ENCODE measurements at places on chromosomes 2 and 18.

DNA sequence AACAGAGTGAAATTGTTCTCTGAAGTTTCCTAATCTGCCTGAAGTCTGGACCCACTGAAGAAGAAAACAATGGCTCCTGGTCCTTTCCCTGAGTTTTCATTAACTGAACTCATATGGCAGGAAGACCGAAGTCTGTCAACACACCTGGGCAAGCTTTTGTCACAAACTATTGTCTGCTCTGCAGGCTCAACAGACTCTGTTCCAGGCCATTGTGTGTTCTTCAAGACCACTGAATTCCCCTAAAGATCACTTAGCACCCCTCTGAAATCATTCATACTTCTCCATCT lies 6.6 kb upstream of the TMEM37 start:
- no peak for DNase-seq
- H3K4me1 ChIP-seq, result peaks cover 6% of the 10 kb centered on the region
- peaks cover 14% of the 10 kb centered on the region for H3K27me3 ChIP-seq
- no peak overlapping the region for H3K4me3 ChIP-seq
- H3K27ac ChIP-seq, result no peak overlapping the region
- no peaks in the 10 kb centered on the region for H3K36me3 ChIP-seq

- no peak overlapping the region for H3K27ac ChIP-seq
- no peaks in the 10 kb centered on the region for H3K36me3 ChIP-seq
- peaks cover 13% of the 10 kb centered on the region for H3K4me1 ChIP-seq
These were observed 236.5 kb downstream of the NDUFA10 start for GRCh38 chr2:239788576-239789098.

GRCh38 chr2:137050949-137051348 lies 285.6 kb downstream of the THSD7B start:
- H3K27ac ChIP-seq, result no peak overlapping the region
- H3K36me3 ChIP-seq, result no peaks in the 10 kb centered on the region
- DNase-seq, result no peak
- no peaks in the 10 kb centered on the region for H3K4me1 ChIP-seq
- H3K4me3 ChIP-seq, result no peak overlapping the region

DNA sequence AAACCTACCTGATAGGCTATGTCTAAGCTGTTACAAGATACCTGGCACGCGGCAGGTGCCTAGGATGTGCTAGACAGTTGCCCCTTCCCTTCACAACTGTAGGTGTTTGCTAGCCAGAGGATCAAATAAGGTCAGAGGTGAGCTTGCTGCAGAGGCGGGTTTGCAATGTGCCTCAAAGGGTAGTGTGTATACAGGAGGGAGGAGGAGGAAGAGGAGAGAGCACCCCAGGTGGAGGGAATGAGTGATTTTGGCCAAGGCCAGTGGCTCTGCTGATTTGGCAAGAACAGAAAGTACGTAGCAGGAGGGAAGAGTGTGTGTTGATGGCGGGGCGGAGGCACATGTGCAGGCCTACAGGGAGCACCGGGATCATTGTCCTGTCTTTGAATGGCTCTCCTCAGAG lies 236.5 kb downstream of the HAUS1 start:
- H3K36me3 ChIP-seq, result peaks cover 14% of the 10 kb centered on the region
- no peak overlapping the region for H3K4me3 ChIP-seq
- H3K27me3 ChIP-seq, result no peaks in the 10 kb centered on the region
- no peak for DNase-seq
- peaks cover 55% of the 10 kb centered on the region for H3K4me1 ChIP-seq

- peak overlapping the region; percentile 87 for H3K27ac ChIP-seq
- DNase-seq, result no peak
- H3K27me3 ChIP-seq, result no peaks in the 10 kb centered on the region
- H3K4me3 ChIP-seq, result no peak overlapping the region
- H3K36me3 ChIP-seq, result no peaks in the 10 kb centered on the region
These were observed 61.3 kb upstream of the HAAO start for GRCh38 chr2:42853549-42854206.

GRCh38 chr2:224357098-224357901 lies 44.6 kb downstream of the FAM124B start:
- H3K4me3 ChIP-seq, result no peak overlapping the region
- peaks cover 3% of the 10 kb centered on the region for H3K27me3 ChIP-seq
- DNase-seq, result peak; percentile 71
- H3K4me1 ChIP-seq, result no peaks in the 10 kb centered on the region
- H3K27ac ChIP-seq, result no peak overlapping the region
- no peaks in the 10 kb centered on the region for H3K36me3 ChIP-seq

DNA sequence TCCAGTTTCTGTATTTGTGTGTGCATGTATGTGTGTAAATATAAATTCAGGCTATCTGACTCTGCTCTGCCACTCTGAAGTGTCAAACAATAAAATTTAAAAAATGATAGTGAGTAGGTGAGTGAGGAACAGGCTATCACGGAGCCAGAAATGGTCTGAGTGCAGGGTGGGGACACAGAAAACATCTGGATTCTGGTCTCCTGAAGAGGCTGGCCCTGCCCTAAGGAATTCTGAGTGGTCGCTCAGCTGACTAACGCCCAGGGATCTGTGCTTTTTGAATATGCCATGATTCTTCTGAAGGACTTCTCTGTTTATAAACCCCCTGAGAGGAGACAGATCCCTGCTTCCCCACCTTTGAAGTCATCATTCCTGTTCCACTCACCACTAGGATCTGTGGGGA lies 353.9 kb upstream of the GYPC start:
- no peak overlapping the region for H3K4me3 ChIP-seq
- H3K27me3 ChIP-seq, result no peaks in the 10 kb centered on the region
- no peaks in the 10 kb centered on the region for H3K4me1 ChIP-seq
- no peak overlapping the region for H3K27ac ChIP-seq
- no peaks in the 10 kb centered on the region for H3K36me3 ChIP-seq
- no peak for DNase-seq

GRCh38 chr2:176128982-176129796 lies at the start of gene HOXD8:
Gene HOXD8, plus strand, starts transcription at chr2:176129705. Its CDS starts 662 bp downstream, at chr2:176130367.
- H3K27me3 ChIP-seq, result peaks cover 70% of the 10 kb centered on the region
- H3K4me1 ChIP-seq, result peaks cover 40% of the 10 kb centered on the region
- H3K27ac ChIP-seq, result peak within 1 kb of the TSS; percentile 96

- DNase-seq, result no peak
- no peaks in the 10 kb centered on the region for H3K27me3 ChIP-seq
- H3K4me1 ChIP-seq, result no peaks in the 10 kb centered on the region
- no peak overlapping the region for H3K4me3 ChIP-seq
These were observed 8.1 kb downstream of the AOX1 start for GRCh38 chr2:200593905-200594304.

DNA sequence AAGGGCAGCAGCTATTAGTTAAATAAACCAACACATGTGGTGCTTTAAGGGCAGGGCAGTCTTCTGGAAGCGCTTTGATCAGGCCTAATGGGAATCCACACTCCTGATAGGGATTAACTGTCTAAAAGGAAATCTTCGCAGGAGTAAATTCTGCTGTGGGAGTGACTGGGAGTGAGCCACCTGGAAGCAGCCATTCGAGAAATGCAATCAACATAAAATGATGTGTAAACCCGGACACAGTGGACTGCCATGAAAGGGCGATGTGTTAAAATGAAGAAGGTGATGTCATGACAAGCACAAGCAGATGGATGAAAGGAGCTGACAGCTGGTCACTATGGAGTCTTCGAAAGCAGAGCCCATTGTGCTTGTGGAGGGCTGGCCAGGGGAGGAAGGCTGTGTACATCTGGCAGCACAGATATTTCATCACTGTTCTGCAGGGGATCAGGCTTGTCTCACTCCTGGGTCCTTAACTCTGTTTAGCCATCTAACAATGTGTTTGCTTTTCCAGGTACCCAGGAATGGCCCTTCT lies 24.8 kb upstream of the GALNT14 start:
- H3K4me3 ChIP-seq, result no peak overlapping the region
- H3K27ac ChIP-seq, result no peak overlapping the region
- H3K4me1 ChIP-seq, result peaks cover 4% of the 10 kb centered on the region
- DNase-seq, result peak; percentile 27
